K562 (cell line): ENCODE measurements at places on chromosomes 5 and 9. TPM values are rescaled to one million over a fixed set of nuclear protein-coding genes. Genes with fewer than 3 reads are reported as not detected.
A peak's percentile ranks its signal among the peaks of the same experiment; 100 is the strongest.

NR5A1 gene
- 0.20 and 0.40 TPM in 2 replicates for total RNA-seq

GRCh38 chr5:141521244-141521781, 32.4 kb downstream of the PCDHGC5 start:
- peak; percentile 36 for DNase-seq

GRCh38 chr5:72130351-72130761, 23.1 kb downstream of the MAP1B start:
- no peak for DNase-seq

- DNase-seq: no peak
Measured at GRCh38 chr9:134661791-134662142, 20.2 kb downstream of the COL5A1 start.

GRCh38 chr9:14661421-14662059, 31.7 kb downstream of the ZDHHC21 start:
- peak; percentile 32 for DNase-seq

DNA sequence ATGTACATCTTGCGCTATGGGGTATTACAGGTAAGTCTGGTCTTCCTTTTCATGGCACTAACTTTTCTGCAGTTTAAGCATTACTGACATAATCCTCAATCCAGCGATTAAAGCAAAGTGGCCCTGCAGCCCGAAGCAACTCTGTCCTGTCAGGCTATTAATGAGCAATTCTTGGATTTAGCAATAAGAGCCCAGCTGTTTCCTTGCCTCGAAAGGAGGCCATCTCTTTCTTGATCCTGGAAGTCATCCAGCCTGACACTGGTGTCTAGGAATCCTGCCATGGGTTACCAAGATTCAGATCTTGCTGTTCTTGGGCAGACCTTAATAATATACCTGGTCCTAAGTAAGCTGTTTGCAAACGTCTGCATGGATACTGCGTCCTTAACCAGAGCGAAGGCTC, 102.0 kb downstream of the RFK start:
- DNase-seq: no peak

GRCh38 chr5:179166886-179167841, 107.0 kb downstream of the ZNF354C start:
- DNase-seq: peak; percentile 87
